Right atrium auricular region (tissue), 2 donors: ENCODE measurements at places on chromosomes 12 and 14. TPM values are rescaled to one million over a fixed set of nuclear protein-coding genes. Genes with fewer than 3 reads are reported as not detected.

- peak overlapping the region; percentile 78 for H3K27ac ChIP-seq
- no peak for DNase-seq
- no peaks in the 10 kb centered on the region for H3K27me3 ChIP-seq
- no peaks in the 10 kb centered on the region for H3K36me3 ChIP-seq
Observed at GRCh38 chr12:45292486-45293195, 76.7 kb downstream of the ANO6 start.

- H3K27me3 ChIP-seq = no peaks in the 10 kb centered on the region
- H3K4me3 ChIP-seq = no peak overlapping the region
- peaks cover 64% of the 10 kb centered on the region for H3K4me1 ChIP-seq
- no peaks in the 10 kb centered on the region for H3K36me3 ChIP-seq
Observed at GRCh38 chr14:103825101-103825500, 22.3 kb downstream of the PPP1R13B start.

GRCh38 chr12:63814146-63814772, 30.2 kb upstream of the SRGAP1 start:
- no peaks in the 10 kb centered on the region for H3K36me3 ChIP-seq
- no peak for DNase-seq
- no peak overlapping the region for H3K4me3 ChIP-seq
- H3K4me1 ChIP-seq = no peaks in the 10 kb centered on the region

DNA sequence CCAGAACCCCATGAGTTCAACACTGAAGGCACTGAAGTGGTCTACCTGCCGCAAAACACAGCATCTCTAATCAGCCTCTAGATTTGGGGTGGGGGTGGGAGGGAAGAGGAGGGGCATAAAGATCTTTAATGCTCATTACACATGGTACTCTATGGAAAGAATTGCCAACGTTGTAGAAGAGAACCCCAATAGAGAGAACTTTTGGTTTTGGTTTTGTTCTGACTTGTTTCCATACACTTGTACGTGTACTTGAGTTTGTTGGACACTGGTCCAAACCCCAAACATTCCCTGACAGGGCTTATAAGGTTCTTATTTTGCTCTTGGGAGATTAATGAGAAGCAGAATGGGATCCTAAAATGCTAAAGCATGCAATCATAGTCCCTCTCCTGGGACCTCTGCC, 31.0 kb downstream of the GNPTAB start:
- DNase-seq = no peak
- no peaks in the 10 kb centered on the region for H3K36me3 ChIP-seq
- no peaks in the 10 kb centered on the region for H3K4me1 ChIP-seq
- no peak overlapping the region for H3K4me3 ChIP-seq
- no peak overlapping the region for H3K27ac ChIP-seq

- no peak overlapping the region for H3K4me3 ChIP-seq
- H3K27ac ChIP-seq = no peak overlapping the region
- no peaks in the 10 kb centered on the region for H3K4me1 ChIP-seq
- H3K27me3 ChIP-seq = no peaks in the 10 kb centered on the region
- H3K36me3 ChIP-seq = no peaks in the 10 kb centered on the region
Observed at GRCh38 chr12:80282761-80283160, 161.3 kb upstream of the PTPRQ start.

DNA sequence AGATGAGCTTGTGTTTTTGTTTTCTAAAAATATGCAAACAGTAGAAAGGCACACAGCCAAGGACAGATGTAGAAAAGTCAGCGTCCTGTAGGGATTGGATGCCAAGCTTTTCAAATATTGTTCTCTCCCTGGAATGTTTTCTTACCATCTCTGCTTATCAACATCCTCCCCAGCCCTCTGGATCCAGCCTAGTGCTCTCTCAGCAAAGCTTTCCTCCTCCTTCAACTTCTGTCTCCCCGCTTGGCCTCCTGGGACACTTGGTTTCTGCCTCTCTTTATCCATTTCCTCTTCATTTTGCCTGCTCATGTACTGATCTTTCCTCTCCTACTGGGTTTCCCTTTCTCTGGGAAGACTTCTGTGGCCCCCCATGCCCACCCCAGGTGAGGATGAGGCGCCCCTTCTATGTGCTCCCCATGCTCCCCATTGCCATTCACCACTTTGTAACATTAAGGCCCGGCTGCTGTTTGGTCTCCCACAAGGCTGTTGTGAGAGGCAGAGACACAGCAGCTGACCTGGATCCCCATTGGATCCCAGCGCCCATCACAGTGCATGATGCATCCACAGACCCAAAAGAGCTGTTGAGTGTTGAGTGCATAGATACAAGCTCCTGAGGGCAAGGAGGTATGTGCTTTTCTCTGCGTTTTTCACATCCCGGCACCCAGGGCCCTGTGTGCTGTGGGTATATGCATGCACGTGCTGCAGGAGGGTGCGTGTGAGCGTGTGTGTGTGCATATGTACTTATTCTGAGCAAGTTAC, 38.2 kb downstream of the EVL start:
- peak overlapping the region; percentile 51 for H3K27ac ChIP-seq
- H3K4me3 ChIP-seq = no peak overlapping the region
- no peak for DNase-seq
- no peaks in the 10 kb centered on the region for H3K36me3 ChIP-seq
- H3K4me1 ChIP-seq = no peaks in the 10 kb centered on the region

RNASE3 gene
- not detected for total RNA-seq

- DNase-seq = no peak
- H3K27me3 ChIP-seq = no peaks in the 10 kb centered on the region
- no peaks in the 10 kb centered on the region for H3K36me3 ChIP-seq
- H3K27ac ChIP-seq = no peak overlapping the region
- H3K4me3 ChIP-seq = no peak overlapping the region
Observed at GRCh38 chr12:69304284-69304683, 43.9 kb upstream of the LYZ start.

- H3K4me1 ChIP-seq = no peaks in the 10 kb centered on the region
- H3K27ac ChIP-seq = no peak overlapping the region
- H3K4me3 ChIP-seq = no peak overlapping the region
- H3K36me3 ChIP-seq = no peaks in the 10 kb centered on the region
Observed at GRCh38 chr12:118773956-118774723, 207.2 kb upstream of the SRRM4 start.

DNA sequence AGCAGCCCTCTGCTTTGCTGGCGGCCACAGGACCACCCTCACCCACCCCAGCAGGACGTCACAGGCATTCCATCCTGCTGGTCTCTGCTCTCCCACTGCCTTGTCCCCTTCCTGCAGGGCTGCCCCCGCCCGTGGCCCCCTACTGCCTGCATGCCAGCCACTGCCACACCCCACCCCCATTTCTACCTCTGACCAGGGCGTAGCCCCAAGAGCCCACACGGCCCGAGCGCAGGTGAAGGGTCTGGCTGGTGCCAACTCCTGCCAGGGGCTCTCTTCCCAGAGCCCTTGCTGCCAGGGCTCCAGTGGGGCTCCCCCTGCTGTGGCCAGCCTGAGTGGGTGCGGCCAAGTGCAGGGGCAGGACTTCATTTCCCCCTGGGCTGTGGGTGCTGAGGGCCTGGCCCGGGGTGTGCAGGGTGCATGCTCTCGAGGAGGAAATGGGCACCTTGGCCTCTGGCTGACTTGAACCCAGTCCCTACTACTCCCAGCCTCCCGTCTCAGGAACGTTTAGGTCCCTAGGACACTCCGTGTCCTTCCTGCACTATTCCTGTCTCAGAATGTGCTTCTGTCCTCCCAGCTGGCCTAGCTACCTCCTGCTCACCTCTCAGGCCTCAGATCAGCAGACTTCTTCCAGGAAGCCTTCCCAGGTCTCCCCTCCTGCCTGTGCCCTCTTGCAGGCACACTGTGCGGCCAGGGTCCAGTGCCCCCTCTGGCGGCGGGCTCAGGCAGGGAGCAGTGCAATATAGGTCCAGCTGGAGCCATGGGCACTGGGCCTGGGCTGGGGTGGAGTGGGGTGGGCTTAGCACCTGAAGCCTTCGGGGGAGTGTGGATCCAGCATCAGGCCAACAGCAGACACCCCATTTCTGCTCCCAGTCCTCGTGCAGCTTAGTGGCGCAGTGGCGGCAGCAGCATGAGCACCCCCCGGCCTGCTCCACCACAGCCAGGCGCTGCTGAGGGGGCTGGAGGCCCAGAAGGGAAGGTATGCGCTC, 1.4 kb downstream of the LBHD2 start:
- no peak overlapping the region for H3K27ac ChIP-seq
- H3K27me3 ChIP-seq = peaks cover 5% of the 10 kb centered on the region
- H3K4me1 ChIP-seq = no peaks in the 10 kb centered on the region

GRCh38 chr14:69879175-69880043, at the start of gene SMOC1:
Gene SMOC1 (plus strand): TSS chr14:69879416. CDS start chr14:69879679, 263 bp downstream.
- H3K27me3 ChIP-seq = no peaks in the 10 kb centered on the region
- peak within 1 kb of the TSS; percentile 45 for H3K4me3 ChIP-seq
- no peak within 1 kb of the TSS for H3K27ac ChIP-seq
- no peaks in the 10 kb centered on the region for H3K36me3 ChIP-seq

SIX1 gene
- not detected for total RNA-seq

- DNase-seq = no peak
- H3K4me3 ChIP-seq = no peak overlapping the region
- no peak overlapping the region for H3K27ac ChIP-seq
- peaks cover 57% of the 10 kb centered on the region for H3K36me3 ChIP-seq
- no peaks in the 10 kb centered on the region for H3K4me1 ChIP-seq
Observed at GRCh38 chr12:101299931-101300330, 20.0 kb downstream of the UTP20 start.

LRRIQ1 gene
- total RNA-seq = 0.12 TPM

ALDH1L2 gene
- 2.5 TPM for total RNA-seq

- no peak for DNase-seq
- H3K4me3 ChIP-seq = no peak overlapping the region
- H3K4me1 ChIP-seq = peaks cover 35% of the 10 kb centered on the region
- H3K36me3 ChIP-seq = no peaks in the 10 kb centered on the region
- H3K27me3 ChIP-seq = no peaks in the 10 kb centered on the region
Observed at GRCh38 chr14:22519877-22520685, 68.9 kb downstream of the DAD1 start.

- H3K36me3 ChIP-seq = no peaks in the 10 kb centered on the region
- DNase-seq = no peak
Observed at GRCh38 chr14:58749066-58749669, 111.4 kb downstream of the DACT1 start.

SLC17A8 gene
- total RNA-seq = not detected

- no peaks in the 10 kb centered on the region for H3K36me3 ChIP-seq
- H3K4me1 ChIP-seq = no peaks in the 10 kb centered on the region
- no peaks in the 10 kb centered on the region for H3K27me3 ChIP-seq
- H3K27ac ChIP-seq = no peak overlapping the region
- no peak for DNase-seq
Observed at GRCh38 chr14:78933948-78934524, 763.9 kb downstream of the NRXN3 start.

GRCh38 chr14:71658261-71658860, 273.9 kb upstream of the RGS6 start:
- no peaks in the 10 kb centered on the region for H3K27me3 ChIP-seq
- no peak overlapping the region for H3K27ac ChIP-seq
- no peaks in the 10 kb centered on the region for H3K36me3 ChIP-seq
- peaks cover 6% of the 10 kb centered on the region for H3K4me1 ChIP-seq
- no peak overlapping the region for H3K4me3 ChIP-seq

TAS2R10 gene
- total RNA-seq = not detected

GRCh38 chr12:131640525-131640924, 70.4 kb upstream of the SFSWAP start:
- H3K4me3 ChIP-seq = no peak overlapping the region
- DNase-seq = no peak
- H3K27ac ChIP-seq = no peak overlapping the region
- no peaks in the 10 kb centered on the region for H3K27me3 ChIP-seq

- H3K36me3 ChIP-seq = peaks cover 30% of the 10 kb centered on the region
- no peaks in the 10 kb centered on the region for H3K27me3 ChIP-seq
- DNase-seq = no peak
- H3K27ac ChIP-seq = peak overlapping the region; percentile 60
- no peaks in the 10 kb centered on the region for H3K4me1 ChIP-seq
- no peak overlapping the region for H3K4me3 ChIP-seq
Observed at GRCh38 chr12:108845696-108846095, 11.7 kb downstream of the SSH1 start.

DNA sequence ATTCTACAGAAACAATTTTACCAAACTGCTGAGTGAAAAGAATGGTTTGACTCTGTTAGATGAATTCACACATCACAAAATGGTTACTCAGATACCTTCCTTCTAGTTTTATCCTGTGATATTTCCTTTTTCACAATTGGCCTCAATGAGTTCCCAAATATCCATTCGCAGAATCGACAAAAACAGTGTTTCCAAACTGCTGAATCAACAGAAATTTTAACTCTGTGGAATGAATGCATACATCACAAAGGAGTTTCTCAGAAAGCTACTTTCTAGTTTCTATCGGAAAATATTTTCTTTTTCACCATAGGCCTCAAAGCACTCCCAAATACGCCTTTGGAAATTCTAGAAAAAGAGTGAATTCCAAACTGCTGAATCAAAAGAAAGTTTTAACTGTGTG, 525.0 kb downstream of the ALG10 start:
- no peaks in the 10 kb centered on the region for H3K4me1 ChIP-seq
- no peak for DNase-seq
- no peak overlapping the region for H3K4me3 ChIP-seq
- H3K27ac ChIP-seq = no peak overlapping the region

DNA sequence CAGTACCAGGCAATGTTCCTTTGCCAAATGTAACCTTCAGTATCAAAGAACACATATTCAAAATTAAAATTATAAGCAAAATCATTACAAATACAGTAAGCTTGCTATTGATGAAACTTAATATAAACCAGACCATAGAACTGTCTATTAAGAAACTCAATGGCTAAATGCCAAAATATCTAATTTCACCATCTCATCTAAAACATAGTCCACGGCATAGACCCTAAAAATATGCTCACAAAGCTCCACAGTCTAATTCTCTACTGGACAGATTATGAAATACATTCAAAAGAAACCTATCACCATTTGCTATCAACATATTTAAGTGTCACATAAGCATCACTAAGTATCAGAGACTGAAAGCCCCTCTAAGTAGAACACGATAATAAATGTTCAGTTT, 25.2 kb downstream of the DUSP16 start:
- H3K27me3 ChIP-seq = no peaks in the 10 kb centered on the region
- H3K36me3 ChIP-seq = no peaks in the 10 kb centered on the region
- H3K27ac ChIP-seq = no peak overlapping the region
- H3K4me3 ChIP-seq = no peak overlapping the region

PAX9 gene
- not detected for total RNA-seq

CELA1 gene
- total RNA-seq = not detected

RTL1 gene
- not detected for total RNA-seq

DNA sequence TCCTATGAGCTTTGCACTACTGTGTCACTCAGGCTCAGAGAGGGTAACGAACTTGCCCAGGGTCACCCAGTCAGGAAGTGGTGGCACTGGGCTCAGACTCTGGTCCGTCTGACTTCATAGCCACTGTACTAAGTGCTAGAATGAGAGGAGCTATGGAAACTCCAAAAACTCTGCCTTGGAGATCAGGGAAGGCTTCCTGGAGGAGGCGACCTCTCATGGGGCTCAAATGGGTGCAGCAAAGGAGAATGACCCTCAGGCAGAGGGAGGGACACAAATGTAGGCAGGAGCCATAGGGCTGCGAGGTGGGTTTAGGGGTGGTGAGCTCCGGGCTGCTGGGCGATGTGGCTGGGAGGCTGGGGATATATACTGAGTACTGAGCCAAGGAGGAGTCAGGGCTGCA, 3.2 kb downstream of the CCDC197 start:
- H3K4me3 ChIP-seq = no peak overlapping the region
- no peaks in the 10 kb centered on the region for H3K4me1 ChIP-seq
- no peaks in the 10 kb centered on the region for H3K27me3 ChIP-seq
- no peaks in the 10 kb centered on the region for H3K36me3 ChIP-seq
- H3K27ac ChIP-seq = no peak overlapping the region
- no peak for DNase-seq

RAD9B gene
- 0.26 TPM for total RNA-seq

GRCh38 chr14:69299286-69300035, 39.5 kb downstream of the GALNT16 start:
- no peaks in the 10 kb centered on the region for H3K27me3 ChIP-seq
- no peak overlapping the region for H3K27ac ChIP-seq
- no peak for DNase-seq
- no peak overlapping the region for H3K4me3 ChIP-seq
- no peaks in the 10 kb centered on the region for H3K4me1 ChIP-seq
